Liver (tissue), 10 donors: ENCODE measurements at places on chromosomes 5 and 9.

DNA sequence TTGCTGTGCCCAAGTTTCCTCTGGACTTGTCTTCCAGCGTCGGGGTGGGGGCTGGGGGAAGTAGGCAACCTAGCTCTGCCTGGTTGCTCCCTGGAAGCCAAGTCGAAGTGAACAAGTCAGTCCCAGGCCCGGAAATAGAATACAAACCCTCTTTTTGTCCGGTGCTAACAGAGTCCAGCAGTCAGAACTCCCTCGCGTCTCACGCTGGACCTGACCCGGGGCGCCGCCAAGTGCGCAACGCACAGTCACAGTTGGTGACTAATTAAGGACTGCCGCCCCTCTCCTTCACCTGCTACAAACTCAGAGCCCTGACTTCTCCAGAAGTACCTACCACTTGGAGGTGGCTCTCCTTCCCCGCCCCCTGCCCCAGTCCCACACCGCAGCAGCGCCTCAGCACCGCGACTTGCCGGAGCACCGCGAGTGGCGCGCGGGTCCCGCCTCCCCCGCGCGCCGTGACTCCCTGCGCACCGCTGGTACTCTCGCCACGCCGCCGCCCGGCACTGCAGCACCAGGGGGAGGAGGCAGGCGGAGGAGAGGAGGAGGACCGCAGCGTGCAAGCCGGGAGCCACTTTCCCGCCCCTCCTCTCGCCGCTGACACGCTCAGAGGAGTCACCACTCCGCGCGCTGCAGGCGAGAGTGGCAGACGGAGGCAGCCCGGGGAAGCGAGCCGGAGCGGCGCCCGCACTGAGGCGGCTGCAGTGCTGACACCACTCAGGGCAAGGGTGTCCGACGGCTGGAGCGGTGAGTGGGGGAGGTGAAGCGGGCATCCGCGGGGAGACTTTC lies at the start of gene SV2C:
Gene SV2C, plus strand, starts transcription at position 612 of the 783 bp plus-strand sequence. CDS start 48,368 bp downstream, outside the sequence.
- DNase-seq, result no peak

DNA sequence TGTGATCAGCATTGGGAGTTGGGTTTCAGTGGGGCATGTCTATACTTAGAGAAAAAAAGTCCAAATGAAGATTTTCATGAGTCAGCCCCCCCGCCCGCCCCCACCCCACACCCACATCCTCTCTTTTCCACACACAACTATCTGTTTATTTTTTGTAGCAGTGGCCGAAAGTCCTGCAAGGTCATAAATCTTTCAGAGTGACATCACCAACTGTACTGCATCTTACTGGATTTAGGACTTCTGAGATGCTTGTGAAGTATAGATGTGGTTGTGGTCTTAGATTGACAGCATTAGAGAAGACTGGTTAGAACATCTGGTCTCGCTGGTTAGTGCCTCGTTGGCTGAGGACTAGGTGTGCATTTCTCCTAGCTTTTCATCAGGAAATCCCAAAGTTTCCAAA lies 7.3 kb upstream of the ROPN1L start:
- no peak for DNase-seq

DNA sequence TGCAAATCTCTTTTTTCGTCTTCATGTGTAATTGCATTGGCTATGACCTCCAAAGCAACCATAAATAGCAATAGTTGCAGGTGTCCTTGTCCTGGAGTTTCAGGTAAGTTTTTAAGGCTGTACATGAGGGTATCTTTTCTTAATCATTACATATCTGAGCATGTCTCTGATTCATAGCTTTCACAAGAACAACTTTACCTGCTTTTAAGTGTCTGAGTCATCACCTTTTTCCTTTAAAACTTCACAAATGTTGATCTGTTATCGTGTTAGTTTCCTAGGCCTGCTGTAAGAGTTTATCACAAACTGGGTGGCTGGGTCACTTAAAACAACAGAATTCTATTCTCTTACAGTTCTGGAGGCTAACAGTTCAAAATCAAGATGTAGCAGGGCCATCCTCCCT lies 13.8 kb downstream of the GARNL3 start:
- DNase-seq, result no peak

DNA sequence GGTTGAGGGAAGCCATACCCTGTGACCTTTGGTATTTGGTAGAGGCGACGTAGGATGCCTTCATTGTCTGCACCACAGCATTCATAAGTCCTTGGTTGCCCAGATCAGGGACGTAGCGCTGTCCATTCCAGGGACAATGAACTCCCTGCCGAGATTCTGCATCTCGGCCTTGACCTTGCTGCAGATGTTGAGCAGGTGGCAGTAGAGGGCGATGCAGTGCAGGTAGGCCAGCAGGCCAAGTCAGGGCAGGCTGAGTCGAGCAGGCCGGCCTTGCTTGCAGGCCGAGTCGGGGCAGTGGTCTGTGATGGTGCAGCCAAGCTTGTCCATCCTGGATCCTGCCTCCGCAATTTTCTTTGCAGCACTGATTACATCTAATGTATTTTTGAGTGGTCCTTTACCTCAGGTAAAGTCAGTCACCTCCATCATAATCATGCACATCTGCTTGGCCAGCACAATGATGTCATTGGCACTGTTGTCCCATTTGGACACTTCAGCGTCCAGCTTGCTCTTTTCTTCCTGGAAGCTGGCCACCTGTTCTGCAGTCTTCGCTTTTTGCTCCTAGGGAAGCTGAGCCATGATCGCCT lies 93.4 kb upstream of the CCDC112 start:
- no peak for DNase-seq

GRCh38 chr9:128979111-128979510 lies 31.6 kb downstream of the NUP188 start:
- no peak for DNase-seq

DNA sequence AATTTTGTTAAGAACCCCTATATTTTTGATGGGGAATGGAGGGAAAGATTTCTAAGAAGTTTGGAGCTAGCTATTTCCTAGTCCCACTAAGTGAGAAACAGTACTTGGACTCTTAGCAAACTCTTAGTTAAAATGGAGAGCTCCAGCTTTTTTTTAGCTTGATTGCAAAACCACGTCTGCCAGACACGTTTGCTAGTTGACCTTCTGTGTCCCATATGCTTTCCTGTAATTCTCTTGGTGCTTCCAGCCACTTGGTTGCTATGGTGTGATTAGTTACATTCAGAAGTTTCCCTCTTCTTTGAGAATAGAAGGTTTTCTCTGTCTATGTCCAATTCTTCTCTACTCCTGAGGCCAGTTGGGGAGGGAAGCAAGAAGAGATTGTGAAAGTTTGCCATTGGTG lies 417.0 kb upstream of the TLE4 start:
- no peak for DNase-seq

DNA sequence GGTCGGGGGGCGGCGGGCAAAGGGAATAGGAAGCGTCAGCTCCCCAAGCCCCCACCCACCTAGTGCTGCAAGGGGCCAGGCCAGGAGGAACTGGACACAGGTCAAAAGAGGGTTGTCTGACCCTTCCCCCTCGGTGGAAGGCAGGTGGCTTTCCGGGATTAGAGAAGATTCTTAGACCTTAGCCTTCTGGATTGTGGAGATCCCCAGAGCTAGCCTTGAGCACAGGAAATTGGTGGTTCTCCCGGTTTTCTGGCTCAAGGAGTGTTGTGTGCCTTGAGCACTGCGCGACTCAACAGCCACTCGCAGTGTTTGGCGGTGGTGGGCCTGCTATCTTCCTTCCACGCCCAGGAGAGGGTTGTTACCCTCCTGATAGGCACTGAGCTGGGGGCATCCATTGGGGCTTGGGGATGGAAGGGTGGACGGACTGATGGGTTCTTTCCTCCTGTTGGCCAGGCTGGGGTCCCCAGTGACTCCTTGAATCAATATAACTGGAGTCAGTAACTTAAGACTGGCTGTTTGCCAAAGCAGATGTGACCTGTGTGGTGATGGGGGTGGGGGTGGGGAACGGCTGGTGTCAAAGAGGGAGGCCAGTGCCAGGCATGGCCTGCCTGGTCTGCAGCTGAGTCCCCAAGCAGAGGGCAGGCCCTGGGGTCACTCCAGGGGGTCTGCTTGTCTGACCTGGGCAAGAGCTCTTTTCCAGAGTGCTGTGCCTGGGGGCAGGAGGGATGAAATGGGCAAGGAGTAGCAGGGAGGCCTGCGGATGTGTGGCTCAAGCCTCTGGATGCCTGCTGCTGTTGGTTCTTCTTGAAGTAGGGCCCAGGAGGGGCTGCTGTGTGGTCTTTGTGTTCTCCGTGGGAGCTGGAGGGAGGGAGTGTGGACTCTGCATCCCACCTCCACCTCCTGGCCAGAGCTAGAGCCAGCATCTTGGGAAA lies 2.1 kb downstream of the FGF18 start:
- no peak for DNase-seq

GRCh38 chr5:57598756-57599155 lies 116.1 kb upstream of the ACTBL2 start:
- DNase-seq, result no peak

- DNase-seq, result peak; percentile 67
These were observed 241.2 kb downstream of the PIK3R1 start for GRCh38 chr5:68456756-68457217.

GRCh38 chr9:113858282-113858681 lies 17.8 kb upstream of the ZNF618 start:
- DNase-seq, result no peak

- DNase-seq, result no peak
These were observed 784 bp downstream of the NLN start for GRCh38 chr5:65722575-65723403.

DNA sequence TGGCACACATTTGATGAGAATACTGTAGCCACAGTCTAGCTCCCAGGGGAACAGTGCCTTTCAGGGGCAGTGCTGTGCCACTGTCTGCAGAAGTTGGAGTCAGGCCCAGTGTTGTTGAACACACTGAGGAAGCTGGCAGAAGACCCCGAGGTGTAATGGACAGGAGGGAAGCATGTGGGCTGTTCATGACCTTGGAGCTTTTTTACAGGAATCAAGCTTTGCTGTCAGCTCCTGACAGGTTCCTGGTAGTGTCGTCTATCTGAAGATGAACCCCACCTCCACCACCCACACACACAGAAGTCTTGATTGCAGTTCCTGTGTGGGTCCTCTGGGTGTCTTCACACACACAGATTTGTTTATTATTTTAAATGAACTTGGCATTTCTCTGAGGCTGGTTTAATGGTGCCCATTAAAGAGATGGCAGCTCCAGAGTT lies 40.3 kb upstream of the TNFAIP8 start:
- DNase-seq, result no peak

DNA sequence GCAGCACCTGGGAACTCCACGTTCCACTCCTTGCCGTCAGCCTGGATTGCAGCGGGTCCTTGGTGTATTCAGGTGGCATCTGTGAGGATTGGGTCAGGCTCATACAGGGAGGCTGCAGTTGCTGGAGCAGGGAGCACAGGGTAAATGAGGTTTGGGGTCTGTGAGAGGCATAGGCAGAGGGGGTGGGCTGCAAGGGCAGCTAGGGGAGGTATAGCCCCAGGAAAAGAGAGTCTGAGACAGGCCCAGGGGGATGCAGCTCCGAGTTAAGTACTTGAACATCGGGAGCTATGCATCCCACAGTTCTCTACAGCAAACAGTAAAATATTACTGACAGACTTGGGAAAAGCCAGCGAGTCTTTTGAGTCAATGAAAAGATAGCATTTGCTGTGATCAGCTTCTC lies 101.6 kb downstream of the TRIO start:
- DNase-seq, result no peak

GRCh38 chr5:104977529-104977928 lies 1414.9 kb upstream of the NUDT12 start:
- no peak for DNase-seq

DNA sequence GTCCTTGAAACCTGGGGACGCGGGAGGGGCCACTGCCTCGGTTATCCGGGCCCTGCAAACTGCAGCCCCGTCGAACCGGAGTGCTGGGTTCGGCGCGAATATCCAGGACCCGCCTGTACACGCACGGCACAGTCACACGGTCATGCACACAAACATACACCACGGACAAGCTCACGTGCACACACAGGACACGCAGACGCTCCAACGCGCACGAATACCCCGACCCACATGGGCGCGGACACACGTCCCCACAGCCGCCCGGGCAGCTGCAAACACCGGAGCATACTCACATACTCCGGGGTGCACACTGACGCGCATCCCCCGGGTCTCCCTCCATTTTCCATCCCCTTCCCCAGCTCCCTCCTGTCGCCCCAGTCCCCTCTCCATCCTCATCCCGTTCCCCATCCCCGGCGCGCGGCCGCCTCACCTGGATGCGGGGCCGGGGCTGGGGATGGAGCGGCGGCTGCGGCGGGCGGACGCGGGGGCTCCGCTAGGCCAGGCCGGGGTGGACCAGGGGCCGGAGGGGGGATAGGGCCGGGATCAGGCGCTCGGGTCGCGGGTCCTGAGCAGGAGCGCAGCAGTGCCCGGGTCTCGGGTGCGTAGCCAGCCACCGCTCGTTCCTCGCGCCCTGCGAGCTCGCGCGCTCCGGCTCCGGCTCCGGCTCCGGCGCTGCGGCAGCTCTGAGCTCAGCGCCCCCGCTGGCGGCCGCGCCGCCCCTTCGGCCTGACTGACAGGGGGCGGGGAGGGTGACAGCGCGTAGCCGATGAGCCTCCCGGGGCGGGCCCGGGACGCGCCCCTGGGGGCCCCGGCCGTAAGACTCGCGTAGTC lies at the start of the genes EIF4E1B and SNCB:
Gene EIF4E1B, plus strand, starts transcription at position 823 of the 828 bp plus-strand sequence. CDS start 12,113 bp downstream, outside the sequence.
Gene SNCB, minus strand, starts transcription at position 682 of the 828 bp plus-strand sequence. CDS start 880 bp downstream, outside the sequence.
- no peak for DNase-seq

DNA sequence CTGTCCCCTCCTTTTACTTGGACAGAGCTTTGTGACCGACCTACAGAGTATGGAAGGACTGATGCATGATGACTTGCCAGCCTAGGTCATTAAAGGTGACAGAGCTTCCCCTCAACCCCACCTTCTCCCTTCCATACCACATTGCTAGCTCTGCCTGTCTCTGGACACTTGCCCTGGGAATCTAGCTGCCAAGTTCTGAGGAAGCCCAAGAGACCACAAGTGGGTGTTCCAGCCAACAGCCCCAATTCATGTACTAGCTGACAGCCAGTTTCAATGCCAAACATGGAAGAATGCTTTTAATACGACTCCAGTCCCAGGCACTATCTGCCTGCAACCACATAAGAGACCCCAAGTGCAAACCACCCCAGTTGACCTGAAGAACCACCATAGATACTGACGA lies 477.1 kb downstream of the SPOCK1 start:
- no peak for DNase-seq

GRCh38 chr5:97070234-97070633 lies 72.2 kb downstream of the LIX1 start:
- DNase-seq, result no peak

DNA sequence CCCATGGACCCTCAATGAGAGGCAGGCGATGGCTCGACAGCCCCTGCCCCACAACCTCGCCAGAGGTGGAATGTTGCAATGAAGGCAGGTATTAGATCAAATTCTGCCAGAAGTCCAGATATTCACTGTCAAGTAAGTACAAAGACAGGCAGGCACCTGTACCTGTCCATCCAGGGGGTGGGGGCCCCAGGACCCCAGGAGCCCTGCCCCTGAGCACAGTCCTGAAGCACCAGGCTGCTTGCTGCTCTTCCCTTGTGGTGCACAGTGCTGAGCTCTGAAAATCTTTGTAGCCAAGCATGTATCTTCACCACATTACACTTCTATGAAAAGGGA lies 26.2 kb upstream of the HMCN2 start:
- no peak for DNase-seq

- no peak for DNase-seq
These were observed 224.2 kb downstream of the SNX18 start for GRCh38 chr5:54741711-54742110.

GRCh38 chr9:88583901-88584596 lies 49.1 kb downstream of the NXNL2 start:
- no peak for DNase-seq

- no peak for DNase-seq
These were observed 17.3 kb downstream of the RNF130 start for GRCh38 chr5:180054226-180054625.
